ENCODE measurements at places on chromosomes 2 and 18.

- DNase-seq = no peak
Measured at GRCh38 chr2:39772086-39772811, 6.8 kb downstream of the THUMPD2 start.

DNA sequence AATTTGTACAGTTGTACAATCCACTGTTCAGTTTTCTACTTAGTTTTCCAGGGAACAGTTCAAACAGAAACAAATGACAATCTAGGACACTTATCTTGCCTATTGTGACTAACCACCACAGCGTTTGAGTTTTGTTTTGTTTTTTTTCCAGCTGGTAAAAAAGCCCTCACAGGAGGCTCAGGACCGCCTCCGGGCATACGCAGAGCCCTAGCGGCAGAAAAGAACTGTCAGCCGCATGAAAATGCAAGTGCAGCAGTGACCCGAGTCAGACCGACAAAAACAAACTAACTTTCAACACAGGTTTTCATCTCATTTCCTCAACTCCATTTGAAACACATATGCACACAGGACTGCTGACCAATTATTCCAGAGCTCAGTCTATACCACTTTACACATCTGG, 68.6 kb downstream of the STEAP3 start:
- DNase-seq = no peak

GRCh38 chr2:117760916-117761315, 53.6 kb upstream of the DDX18 start:
- no peak for DNase-seq

- no peak for DNase-seq
Measured at GRCh38 chr2:233342301-233342700, 12.0 kb upstream of the DGKD start.

DNA sequence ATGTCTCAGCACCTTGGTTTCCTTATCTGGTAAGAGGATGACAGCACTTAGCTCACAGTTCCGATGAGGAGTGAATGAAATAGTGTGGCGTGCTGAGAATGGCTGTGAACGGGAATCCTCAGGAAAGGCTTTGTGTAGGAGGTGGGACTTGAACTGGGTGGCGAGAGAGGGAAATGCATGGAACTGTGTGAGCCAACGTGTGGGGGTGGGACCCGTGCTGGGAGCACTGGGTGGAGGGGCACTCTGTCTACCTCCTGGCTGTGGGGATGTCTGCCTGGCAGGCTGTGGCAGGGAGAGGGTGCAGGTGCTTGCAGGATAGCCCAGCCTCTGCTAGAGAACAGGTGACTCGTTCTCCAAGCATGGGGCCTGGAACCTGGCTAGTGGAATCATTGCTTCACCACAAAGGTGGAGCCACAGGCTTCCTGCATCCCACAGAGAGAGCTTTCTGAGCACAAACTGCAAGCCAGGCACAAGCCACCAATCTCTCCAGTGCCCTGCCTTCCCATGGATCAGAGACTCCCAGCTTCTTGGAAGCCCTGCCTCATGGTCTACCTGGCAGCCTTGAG, 145.2 kb downstream of the CELF4 start:
- DNase-seq = no peak

DNA sequence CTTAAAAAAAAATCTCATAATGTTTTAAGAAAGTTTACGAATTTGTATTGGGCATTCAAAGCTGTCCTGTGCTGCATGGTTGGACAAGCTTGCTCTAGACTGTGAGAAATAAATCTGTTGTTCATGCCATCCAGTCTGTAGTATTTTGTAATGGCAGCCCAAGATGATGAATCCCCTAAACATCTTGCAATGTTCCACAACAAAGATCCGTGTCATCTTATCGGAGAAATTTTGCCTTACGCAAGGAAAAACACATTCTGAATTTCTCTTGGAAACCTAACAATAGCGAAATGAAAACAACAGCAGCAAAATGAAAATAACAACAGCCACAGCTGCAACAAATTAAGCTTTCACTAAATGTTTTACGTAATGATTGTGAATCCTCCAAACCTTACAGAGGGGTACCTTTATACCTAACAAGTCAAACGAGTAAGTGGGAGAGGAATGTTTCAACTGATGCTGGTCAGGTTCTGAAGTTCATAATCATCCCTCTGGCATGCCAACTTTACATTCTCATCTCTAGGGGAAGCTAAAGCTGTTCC, 76.1 kb upstream of the RNU4ATAC start:
- no peak for DNase-seq

- no peak for DNase-seq
Measured at GRCh38 chr18:77985526-77986281, 736.1 kb downstream of the GALR1 start.

- no peak for DNase-seq
Measured at GRCh38 chr18:47280121-47280520, 28.7 kb upstream of the SKOR2 start.

DNA sequence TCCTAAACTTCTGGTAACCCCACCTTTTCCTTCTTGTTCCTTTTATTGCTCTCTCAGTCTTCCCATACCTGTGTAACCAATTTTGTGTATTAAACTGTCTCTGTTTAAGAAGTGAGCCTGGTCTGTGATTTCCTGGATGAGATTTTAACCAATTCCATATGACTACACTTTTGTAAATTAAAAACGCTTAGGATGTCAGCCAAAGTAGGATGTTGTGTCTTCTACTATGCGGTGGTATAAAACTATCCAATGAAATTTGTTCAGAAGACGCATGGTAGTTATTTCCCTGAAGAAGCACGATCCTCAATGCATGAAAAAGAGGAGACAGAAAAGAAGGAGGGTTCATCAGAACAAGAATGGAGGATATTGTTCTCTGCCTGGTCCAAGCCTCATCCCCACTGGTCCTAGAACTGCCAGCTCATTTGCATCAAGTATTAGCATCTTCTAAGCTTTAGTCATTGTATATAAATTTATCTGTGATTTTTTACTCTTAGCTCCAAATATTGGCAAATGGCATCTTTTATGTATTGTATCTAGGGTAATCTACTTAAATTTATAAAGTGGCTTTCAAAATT, 127.4 kb downstream of the TGIF1 start:
- DNase-seq = no peak

DNA sequence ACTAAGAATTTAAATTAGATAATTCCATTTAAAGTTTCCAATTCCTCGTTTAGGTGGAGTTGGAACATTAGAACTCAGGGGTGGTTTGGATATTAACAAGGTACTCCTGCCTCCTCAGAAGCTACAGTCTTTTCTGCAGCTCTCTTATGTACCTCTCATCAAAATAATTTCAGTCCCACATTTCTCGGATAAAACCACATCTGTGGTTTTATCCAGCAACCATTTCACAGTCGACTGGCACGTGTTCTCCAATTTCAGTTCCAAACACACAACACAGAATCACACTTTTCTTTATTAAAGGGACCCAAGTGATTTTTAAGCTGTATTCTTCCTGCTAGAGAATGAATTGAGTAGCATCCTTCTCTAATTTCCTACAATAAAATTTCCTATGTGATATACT, 22.7 kb upstream of the NFU1 start:
- no peak for DNase-seq

- no peak for DNase-seq
Measured at GRCh38 chr2:39734445-39734844, 44.6 kb downstream of the THUMPD2 start.

GRCh38 chr18:48819276-48819675, 131.5 kb downstream of the SMAD7 start:
- no peak for DNase-seq

GRCh38 chr2:61898810-61899209, 6.7 kb upstream of the COMMD1 start:
- no peak for DNase-seq

DNA sequence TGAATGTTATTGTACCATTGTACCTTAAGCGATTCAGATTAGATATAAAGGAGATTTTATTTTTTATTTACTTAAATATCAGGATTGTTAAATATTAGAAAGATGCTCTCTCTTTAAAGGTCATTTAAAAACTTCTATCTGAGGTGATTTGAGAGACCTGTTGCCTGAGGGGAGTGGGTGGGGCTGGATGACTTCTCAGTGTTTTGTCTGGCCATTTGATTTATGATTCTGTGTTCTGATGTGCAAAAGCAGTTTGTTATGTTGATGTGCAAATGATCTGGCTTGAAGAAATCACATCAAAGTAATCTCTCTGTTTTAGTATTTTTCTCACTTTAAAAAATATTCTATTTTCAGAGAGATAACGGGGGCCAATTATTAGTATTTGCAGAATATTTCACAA, 370.8 kb downstream of the NUP35 start:
- no peak for DNase-seq

DNA sequence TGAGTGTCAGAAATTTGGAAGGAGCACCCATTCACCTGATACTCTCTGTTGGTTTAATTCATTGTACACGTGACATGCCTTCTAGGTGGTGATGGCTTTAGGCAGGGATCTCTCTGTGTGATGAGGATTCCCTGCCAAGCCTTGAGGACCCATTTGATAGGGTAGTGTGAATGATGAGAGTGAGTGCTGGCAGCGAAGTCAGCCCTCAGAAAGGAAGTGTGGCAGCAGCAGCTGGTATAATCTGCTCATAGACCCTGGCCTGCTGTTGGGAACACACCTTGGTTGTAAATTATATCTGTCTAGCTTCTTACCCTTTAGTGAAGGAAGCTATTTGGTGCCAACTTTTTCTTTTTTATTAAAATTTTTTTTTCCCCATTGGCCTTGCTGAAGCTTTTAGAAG, 164.5 kb downstream of the HAUS1 start:
- no peak for DNase-seq

DNA sequence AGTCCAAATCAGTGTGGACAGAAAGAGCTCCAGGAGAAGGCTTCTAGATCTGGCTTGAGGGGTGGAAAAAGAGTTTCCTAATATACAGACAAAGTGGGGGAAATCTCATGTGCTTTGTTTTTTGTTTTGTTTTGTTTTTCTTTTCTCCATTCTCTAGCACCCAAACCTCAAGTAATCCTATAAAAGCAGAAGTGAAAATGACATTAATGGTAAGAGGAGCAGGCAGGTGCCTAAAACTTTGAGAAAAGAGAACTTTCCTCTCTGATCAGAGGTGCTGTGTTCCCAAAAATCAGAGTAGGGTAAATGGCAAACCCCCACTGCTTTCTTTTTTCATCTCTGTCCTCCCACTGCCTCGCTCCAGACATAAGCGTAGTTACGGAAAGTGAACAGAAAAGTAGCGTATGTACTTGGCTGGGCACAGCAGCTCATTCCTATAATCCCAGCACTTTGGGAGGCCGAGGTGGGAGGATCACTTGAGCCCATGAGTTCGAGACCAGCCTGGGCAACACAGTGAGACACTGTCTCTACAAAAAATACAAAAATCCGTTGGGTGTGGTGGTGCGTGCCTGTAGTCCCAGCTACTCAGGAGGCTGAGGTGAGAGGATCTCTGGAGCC, 77.8 kb downstream of the FAM161A start:
- DNase-seq = peak; percentile 60

DNA sequence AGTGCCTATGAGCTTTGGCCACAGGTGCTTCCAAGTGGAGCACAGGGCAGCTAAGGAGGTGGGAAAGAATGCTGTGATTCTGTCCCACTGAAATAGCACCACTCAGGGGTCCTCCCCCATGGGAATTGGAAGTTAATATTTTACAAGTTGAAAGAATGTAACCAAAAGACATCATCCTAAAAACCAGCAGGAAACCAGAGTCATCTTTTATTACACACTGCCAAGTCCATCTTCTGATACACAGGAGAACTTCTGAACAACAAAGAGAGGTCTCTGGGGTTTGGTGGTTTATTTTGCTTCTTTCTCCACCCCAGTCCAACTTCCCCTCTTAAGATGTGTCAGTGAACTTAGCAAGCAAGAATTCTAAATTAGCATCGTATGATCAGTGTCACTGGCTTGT, 47.7 kb downstream of the COLEC12 start:
- DNase-seq = no peak

- DNase-seq = no peak
Measured at GRCh38 chr2:239163688-239164334, 237.0 kb downstream of the HDAC4 start.

DNA sequence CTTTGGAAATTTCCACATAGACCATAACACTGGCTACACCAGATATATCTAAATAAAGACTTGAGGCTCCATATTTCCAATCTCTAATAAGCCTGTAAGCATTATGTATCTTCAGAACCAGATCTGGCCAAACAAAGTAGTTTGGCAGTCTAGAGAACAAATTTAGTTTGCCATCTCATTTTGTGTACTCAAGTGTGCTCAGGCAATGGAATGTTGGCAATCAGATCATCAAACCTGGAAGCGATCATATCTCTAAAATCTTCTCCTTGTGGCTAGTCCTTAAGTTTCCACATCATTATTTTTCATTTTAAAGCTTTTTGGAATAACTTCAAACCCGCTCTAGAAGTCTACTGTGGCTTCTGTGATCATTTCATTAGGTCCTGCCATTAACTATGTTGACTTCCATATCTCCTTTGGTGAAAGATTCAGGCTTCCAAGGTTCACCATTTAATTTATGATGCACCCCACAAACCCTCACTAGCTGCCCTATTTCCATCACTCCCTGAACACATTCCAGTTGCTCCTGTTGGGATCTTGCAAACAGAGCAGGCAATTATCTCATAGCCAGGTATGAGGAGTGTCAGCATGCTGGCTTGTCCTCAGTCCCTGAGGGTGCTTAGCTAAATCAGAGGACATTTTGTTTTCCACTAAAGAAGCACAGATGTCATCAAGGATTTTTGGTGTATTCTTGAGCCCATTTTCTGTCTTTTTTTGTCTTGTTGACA, 46.2 kb downstream of the WDR75 start:
- DNase-seq = no peak

DNA sequence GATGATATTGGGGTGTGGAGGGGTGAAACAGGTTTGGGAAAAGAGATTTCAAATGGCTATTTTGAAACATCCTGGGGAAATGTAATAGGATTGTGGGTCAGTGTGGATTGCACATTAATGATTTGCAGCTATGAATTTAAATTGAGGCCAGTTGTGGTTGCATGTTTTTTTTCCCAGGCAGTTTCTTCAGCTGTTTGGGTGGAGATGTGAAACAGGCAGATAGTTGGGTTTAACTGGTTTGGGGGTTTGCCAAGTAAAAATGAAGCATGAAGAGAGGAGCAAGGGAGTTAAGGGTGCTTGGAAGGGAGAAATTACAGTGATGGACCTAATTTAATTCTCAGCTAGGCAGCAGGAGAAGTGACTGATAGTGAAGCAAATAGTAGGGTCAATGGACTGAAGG, 16.8 kb downstream of the GPD2 start:
- no peak for DNase-seq

- DNase-seq = peak; percentile 37
Measured at GRCh38 chr2:191479680-191480023, 198.3 kb upstream of the NABP1 start.

- no peak for DNase-seq
Measured at GRCh38 chr2:22596306-22596705, 788.7 kb upstream of the KLHL29 start.

DNA sequence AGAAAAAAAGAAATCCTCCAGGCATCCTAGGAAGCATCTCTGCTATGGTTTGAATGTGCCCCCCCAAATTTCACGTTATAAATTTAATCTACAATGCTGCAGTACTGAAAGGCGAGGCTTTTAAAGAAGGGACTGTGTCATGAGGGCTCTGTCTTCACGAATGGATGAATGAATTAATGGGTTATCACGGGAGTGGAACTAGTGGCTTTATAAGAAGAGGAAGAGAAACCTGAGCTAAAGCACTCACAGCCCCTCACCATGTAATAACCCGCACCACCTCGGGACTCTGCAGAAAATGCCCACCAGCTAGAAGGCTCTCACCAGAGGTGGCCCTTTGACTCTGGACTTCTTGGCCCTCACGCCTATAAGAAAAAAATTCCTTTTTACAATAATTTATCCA, 27.6 kb downstream of the RNU4ATAC start:
- no peak for DNase-seq

- DNase-seq = no peak
Measured at GRCh38 chr2:138201286-138201685, 237.0 kb downstream of the HNMT start.

- DNase-seq = no peak
Measured at GRCh38 chr2:40352041-40352702, 99.7 kb downstream of the SLC8A1 start.
